ENCODE measurements at places on chromosomes 13 and 19. TPM values are rescaled to one million over a fixed set of nuclear protein-coding genes. Genes with fewer than 3 reads are reported as not detected.

SMARCA4 gene
- polyA plus RNA-seq, result 82.4 TPM

DNA sequence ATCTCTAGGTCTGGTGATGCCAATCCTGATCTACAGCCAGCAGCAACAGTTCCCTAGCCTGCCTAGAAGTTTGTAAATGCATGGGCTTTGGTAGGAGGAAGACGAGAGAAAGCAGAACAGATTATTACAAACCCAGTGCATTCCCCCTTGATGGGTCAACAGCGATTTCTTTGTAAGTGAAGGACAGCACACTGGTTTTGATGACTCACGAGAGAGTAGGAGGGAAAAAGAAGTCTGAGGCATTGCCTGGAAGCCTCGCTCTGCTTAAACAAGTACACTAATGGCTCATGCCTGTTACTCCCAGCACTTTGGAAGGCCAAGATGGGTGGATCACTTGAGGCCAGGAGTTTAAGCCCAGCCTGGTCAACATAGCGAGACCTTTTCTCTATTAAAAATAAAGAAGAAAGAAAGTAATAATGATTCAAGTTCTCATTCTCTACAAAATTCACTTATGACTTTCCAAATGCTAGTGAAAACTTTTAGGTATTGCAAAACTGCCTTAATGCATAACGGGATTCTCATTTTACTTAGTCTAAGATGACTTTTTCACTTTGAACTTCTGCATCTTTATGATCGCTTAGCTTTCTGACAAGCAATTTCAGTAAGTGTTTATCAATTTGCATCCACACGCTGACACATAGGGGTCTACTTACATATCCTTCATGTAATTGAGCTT is 47.7 kb upstream of the USPL1 start:
- peak; percentile 35 for DNase-seq

GPR183 gene
- 1.5 TPM for polyA plus RNA-seq

TMEM59L gene
- 9.7 TPM for polyA plus RNA-seq

Data from muscle of arm (tissue), 14 donors.